ENCODE measurements at places on chromosomes 12 and 14. TPM values are rescaled to one million over a fixed set of nuclear protein-coding genes. Genes with fewer than 3 reads are reported as not detected.

DNA sequence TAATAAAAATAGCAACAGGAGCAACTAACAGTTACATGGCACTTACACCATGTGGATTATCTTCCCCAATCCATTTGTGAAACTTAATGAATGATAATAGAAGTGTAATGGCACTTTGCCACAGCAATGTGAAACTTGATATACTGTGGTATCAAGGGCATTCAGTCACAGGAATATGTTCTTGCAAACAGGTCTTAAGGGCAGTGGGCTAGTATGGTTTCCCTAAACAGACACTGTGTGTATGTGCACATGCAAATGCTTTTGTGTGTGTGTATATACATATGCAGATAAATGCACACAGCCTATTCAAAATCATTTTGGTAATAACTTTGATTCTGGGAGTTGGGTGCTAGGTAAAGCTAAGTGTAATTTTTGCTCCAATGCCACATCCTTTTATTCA is 26.2 kb upstream of the ARHGAP5 start:
- no peak for DNase-seq
- H3K27ac ChIP-seq: no peak overlapping the region

GRCh38 chr12:1022032-1022970 is 31.3 kb downstream of the ERC1 start:
- H3K27me3 ChIP-seq: no peaks in the 10 kb centered on the region
- no peak for DNase-seq
- peaks cover 26% of the 10 kb centered on the region for H3K36me3 ChIP-seq
- no peak overlapping the region for H3K27ac ChIP-seq
- H3K4me3 ChIP-seq: no peak overlapping the region

GRCh38 chr12:113149361-113150150 is at the start of gene CFAP73:
CFAP73 (plus strand) TSS chr12:113149724; CDS start chr12:113149858, 134 bp downstream.
- peaks cover 36% of the 10 kb centered on the region for H3K27me3 ChIP-seq
- peaks cover 17% of the 10 kb centered on the region for H3K4me1 ChIP-seq
- H3K4me3 ChIP-seq: no peak within 1 kb of the TSS

The TCL1B gene
- total RNA-seq: not detected

DNA sequence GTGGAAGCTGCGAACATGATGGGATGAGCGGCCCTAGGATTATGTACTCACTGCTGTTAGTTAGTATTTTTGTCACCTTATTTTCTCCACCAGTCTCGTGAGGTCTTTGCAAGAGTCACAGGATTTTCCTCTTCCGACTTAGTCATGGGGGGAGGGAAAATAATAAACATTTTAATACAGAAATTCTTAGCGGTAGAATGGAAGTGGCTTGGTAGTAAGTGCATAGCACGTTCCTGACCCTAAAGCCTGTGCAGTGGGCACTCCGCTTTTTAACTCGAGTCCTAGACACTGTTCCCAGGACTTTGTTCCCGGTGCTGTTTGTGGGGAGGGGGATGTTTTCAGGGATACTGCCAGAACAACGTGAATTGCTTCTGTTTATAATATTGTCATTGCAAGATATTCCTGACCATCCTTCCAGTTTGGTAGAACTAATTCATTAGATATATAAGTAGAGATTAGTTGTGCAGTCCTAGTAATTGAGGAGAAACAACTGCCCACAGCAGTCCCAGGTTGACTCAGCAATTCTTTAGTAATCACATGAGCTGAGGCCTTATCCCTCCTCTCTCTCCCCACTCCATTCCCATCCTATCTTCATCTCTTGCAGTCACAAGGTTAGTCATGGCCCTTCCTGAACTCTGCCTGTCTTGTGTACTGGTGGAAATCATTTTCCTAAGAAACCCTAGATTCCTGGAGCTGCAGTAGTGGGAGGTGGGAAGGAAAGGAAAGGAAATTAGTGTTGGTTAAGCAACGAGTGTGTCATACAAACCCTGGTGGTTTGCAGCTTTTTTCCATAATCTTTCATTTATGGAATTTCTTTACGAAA is 799 bp downstream of the SLC38A6 start:
- no peak overlapping the region for H3K4me3 ChIP-seq
- peaks cover 8% of the 10 kb centered on the region for H3K36me3 ChIP-seq
- H3K27me3 ChIP-seq: no peaks in the 10 kb centered on the region
- peaks cover 13% of the 10 kb centered on the region for H3K4me1 ChIP-seq

GRCh38 chr12:13211859-13212664 is 15.5 kb downstream of the EMP1 start:
- H3K4me3 ChIP-seq: no peak overlapping the region
- no peaks in the 10 kb centered on the region for H3K27me3 ChIP-seq
- peaks cover 10% of the 10 kb centered on the region for H3K36me3 ChIP-seq

The GOLGA3 gene
- total RNA-seq: 62.2 TPM

DNA sequence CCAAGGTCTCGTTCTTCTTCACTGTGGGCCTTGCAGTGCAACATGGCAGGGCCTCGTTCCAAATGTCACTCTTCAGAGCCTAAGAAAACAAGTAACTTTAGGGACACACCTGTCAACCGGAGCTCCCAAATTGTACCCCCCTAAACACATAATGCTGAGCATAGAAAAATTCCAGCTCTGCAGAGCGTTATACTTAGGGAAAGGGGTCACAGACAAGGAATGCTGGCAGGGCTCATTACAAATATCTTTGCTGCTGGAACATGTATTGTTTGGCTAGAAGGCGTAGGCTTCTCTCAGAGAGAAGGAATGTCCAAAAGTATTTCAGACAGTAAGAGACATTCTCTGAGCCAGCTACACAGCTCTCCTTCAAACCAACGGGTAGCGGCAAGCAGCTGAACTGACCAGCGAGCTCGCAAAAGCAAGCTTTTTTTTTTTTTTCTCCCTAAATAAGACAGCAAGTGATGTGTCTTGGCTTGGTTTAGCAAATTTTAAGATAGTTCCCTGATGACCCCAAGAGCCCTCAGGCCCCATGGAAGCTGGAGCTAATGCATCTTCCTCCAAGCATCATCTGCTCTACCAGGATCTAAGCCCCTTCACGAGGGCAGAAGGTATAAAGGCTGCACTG is 24.5 kb downstream of the SSH1 start:
- peaks cover 23% of the 10 kb centered on the region for H3K4me1 ChIP-seq
- H3K4me3 ChIP-seq: peak overlapping the region; percentile 46
- peak overlapping the region; percentile 99 for H3K27ac ChIP-seq
- DNase-seq: no peak
- no peaks in the 10 kb centered on the region for H3K27me3 ChIP-seq
- H3K36me3 ChIP-seq: peaks cover 23% of the 10 kb centered on the region

- H3K27ac ChIP-seq: peak overlapping the region; percentile 89
- H3K27me3 ChIP-seq: peaks cover 17% of the 10 kb centered on the region
- peaks cover 16% of the 10 kb centered on the region for H3K4me1 ChIP-seq
- peak overlapping the region; percentile 85 for H3K4me3 ChIP-seq
Measured at GRCh38 chr14:101761881-101762529, 496 bp downstream of the PPP2R5C start.

GRCh38 chr12:119730381-119730780 is 62.4 kb downstream of the PRKAB1 start:
- H3K36me3 ChIP-seq: peaks cover 20% of the 10 kb centered on the region
- no peak for DNase-seq
- no peaks in the 10 kb centered on the region for H3K4me1 ChIP-seq
- H3K4me3 ChIP-seq: no peak overlapping the region

The IFNG-AS1 gene
- total RNA-seq: not detected

GRCh38 chr12:93122569-93123091 is 193.5 kb upstream of the EEA1 start:
- H3K27me3 ChIP-seq: no peaks in the 10 kb centered on the region
- no peaks in the 10 kb centered on the region for H3K36me3 ChIP-seq
- peaks cover 27% of the 10 kb centered on the region for H3K4me1 ChIP-seq
- peak overlapping the region; percentile 86 for H3K27ac ChIP-seq
- no peak overlapping the region for H3K4me3 ChIP-seq

DNA sequence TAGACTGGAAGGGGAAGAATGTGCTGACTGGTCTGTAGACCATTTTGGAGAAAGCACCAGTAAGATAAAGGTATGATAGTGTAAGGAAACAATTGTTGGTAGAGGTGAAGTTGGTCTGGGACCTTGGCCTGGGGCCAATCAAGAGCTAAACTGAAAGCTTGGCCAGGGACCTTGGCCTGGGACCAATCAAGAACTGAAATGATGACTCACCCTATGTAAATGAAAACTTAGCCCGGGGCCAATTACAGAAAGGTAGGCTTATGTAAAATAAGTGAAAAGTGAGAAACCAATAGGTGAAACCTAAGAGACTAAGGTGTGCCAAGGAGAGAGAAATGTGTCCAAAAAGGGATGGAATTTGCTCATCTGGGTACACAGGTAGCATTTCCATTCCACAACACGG is 776.0 kb downstream of the C12orf50 start:
- H3K27ac ChIP-seq: no peak overlapping the region
- peaks cover 2% of the 10 kb centered on the region for H3K36me3 ChIP-seq
- no peak for DNase-seq
- no peak overlapping the region for H3K4me3 ChIP-seq
- H3K27me3 ChIP-seq: no peaks in the 10 kb centered on the region

GRCh38 chr12:41186026-41186425 is 2.1 kb upstream of the PDZRN4 start:
- no peak overlapping the region for H3K4me3 ChIP-seq
- H3K36me3 ChIP-seq: no peaks in the 10 kb centered on the region
- peaks cover 19% of the 10 kb centered on the region for H3K4me1 ChIP-seq
- H3K27ac ChIP-seq: no peak overlapping the region
- DNase-seq: no peak

- no peak overlapping the region for H3K4me3 ChIP-seq
- DNase-seq: no peak
- H3K4me1 ChIP-seq: peaks cover 15% of the 10 kb centered on the region
Measured at GRCh38 chr12:96883571-96883970, 23.5 kb upstream of the NEDD1 start.

The IFI27 gene
- total RNA-seq: 6.1 TPM

GRCh38 chr12:94167756-94168416 is 19.5 kb downstream of the PLXNC1 start:
- H3K27me3 ChIP-seq: peaks cover 46% of the 10 kb centered on the region
- no peak overlapping the region for H3K27ac ChIP-seq
- no peaks in the 10 kb centered on the region for H3K36me3 ChIP-seq
- DNase-seq: no peak
- no peak overlapping the region for H3K4me3 ChIP-seq
- H3K4me1 ChIP-seq: peaks cover 9% of the 10 kb centered on the region

The ISM2 gene
- total RNA-seq: 0.24 TPM

DNA sequence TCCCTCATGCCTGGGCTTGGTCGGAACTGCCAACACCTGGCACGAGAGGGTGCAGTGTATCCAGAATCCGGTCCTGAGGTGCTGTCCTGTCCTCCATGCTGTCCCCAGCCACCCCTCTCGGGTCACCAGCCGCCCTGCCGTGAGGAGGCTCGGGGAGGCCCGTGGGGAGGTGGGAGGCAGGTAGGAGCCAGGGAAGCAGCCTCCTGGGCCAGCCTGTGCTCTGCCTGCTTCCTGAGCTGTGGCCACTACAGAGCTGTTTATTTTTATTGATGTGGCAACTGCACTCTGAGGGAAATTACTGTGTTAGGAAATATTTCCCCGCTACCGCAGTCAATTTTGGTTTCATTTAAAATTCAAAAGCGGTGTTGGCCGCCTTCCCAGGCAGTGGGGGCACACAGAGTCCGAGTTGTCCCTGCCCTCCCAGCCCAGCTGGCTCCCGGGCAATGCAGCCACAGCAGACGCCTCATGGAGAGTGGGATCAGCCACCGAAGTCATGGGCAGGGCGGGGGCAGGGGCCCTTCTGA is 18.3 kb downstream of the NOC4L start:
- no peak overlapping the region for H3K27ac ChIP-seq
- no peak overlapping the region for H3K4me3 ChIP-seq
- H3K4me1 ChIP-seq: no peaks in the 10 kb centered on the region
- no peaks in the 10 kb centered on the region for H3K36me3 ChIP-seq

DNA sequence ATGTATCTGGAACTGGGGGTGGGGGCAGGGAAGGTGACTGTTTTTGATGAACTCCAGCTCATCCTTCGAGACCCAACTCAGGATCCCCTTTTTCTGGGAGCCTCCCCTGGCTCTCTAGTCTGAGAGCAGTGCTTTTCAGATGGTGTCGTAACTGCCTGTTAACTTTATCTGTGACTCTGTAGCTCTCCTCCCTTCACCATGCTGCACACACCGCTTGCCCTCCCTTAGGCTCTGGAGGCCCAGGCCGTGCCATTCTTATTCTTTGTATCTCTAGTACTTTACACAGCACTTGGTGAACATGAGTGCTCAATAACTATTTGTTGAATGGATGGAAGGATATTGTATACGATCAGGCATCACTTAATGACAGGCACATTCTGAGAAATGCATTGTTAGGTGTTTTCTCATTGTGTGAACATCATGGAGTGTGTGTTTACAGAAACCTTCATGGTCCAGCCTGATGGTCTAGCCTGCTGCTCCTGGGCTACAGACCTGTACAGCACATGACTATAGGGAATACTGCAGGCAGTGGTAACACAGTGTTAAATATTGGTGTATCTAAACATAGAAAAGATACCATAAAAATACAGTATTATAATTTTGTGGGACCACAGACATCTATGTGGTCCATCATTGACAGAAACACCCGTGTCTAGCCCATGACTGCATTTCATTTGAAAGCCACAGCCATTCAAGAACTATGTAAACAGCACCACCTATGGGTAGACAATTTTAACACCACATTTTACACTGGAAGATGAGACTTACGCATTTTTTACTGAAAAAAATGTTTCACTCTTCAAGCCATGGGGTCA is 91.8 kb downstream of the EML1 start:
- H3K27me3 ChIP-seq: peaks cover 11% of the 10 kb centered on the region
- no peak overlapping the region for H3K4me3 ChIP-seq
- H3K4me1 ChIP-seq: peaks cover 5% of the 10 kb centered on the region
- DNase-seq: no peak
- no peak overlapping the region for H3K27ac ChIP-seq
- H3K36me3 ChIP-seq: no peaks in the 10 kb centered on the region

DNA sequence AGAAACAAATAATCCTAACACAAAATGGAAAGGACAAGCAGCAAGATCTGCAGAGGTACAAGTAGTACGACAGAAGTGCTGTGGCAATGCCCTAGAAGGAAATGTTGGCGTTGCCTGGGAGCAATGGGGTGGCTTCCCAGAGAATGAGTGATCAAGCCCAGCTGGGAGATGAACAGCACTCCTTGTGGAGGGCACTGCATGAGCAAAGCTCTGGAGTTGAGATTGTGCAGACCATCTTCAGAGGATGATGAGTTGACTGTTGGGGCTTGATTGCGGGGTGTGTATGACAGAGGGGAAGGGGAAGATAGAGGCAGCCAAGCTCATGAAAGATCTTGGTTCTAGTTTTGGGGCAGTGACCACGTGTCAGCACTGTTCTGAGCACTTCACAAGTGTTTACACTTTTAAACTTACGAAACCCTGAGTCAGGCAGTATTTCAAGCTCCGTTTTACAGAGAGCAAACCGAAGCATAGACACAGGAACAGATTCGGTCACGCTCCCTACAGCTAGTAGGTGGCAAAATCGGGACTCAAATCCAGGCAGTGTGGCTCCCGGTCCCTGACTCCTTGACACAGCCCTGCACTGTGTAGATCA is 127.2 kb upstream of the LHX5 start:
- H3K36me3 ChIP-seq: no peaks in the 10 kb centered on the region
- no peak overlapping the region for H3K4me3 ChIP-seq
- DNase-seq: no peak
- H3K27me3 ChIP-seq: peaks cover 55% of the 10 kb centered on the region

All from mesothelial cell of epicardium (in vitro differentiated cells).